ENCODE measurements at places on chromosomes 12 and 14.
A peak's percentile ranks its signal among the peaks of the same experiment; 100 is the strongest.

- DNase-seq = no peak
These were observed 1683.8 kb upstream of the SEL1L start for GRCh38 chr14:83217492-83217891.

- DNase-seq = no peak
These were observed 114.5 kb downstream of the RPAP3 start for GRCh38 chr12:47591361-47591791.

- DNase-seq = no peak
These were observed 164.9 kb downstream of the DYRK2 start for GRCh38 chr12:67813456-67813904.

DNA sequence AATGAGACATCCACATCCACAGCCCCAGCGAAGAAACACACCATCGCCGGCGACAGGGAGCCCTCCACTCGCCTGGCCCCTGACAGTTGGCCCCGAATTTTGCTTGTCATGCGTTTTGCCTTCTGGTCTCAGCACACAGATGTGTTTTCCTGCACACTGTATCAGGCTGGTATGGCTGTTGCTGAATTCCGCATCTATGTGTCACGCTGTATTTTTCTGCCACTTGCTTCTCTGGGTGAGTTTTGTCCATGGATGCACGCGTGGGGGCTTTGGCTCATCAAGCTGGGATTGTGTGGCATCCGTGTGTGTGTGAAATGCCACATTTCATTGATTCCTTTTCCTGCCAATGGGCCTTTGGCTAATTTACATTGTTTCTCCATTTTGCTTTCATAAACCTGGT lies 26.5 kb downstream of the ARL6IP4 start:
- DNase-seq = no peak

DNA sequence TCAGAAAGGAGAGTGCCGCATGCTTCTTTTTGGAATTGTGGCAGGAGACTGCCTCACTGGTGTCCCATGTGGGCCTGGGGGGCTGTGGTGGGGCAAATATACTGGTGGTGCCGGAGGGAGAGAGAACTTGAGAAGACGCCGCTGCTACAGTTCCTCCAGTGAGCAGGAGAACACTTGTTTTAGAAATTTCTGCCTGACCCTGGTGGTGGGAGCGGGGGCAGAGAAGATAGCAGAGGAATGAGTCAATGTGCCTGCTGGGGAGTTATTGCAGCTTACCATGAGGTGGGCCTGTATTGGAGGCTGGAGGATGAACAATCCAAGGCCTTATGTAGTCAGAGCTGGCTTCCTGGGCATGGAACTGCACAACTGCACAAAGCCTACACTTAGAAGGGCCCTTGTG lies 211.8 kb downstream of the SNAPC1 start:
- DNase-seq = no peak

- no peak for DNase-seq
These were observed 21.2 kb downstream of the ZBTB42 start for GRCh38 chr14:104821971-104822608.

- no peak for DNase-seq
These were observed at the start of gene KCNJ8 for GRCh38 chr12:21774358-21775132. Gene KCNJ8, minus strand, starts transcription at chr12:21774706. Its CDS starts 1,090 bp downstream, at chr12:21773616.

DNA sequence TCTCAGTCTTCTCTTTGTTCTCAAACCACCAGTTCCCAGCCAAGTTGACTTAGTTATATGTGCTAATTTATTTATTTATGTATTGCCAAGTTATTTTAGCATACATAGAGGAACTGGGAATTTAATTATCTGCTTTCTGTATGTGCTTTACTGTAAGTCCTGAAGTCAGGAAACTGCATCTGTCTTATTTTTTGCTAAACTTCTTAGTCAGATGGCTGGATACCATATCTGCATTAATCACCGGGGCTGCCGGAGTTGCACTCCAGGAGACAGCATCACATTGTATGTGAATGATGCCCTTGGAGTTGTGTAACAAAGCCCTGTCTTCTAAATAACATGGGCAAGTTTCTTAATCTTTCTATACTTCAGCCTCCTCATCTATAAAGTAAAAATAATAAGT lies 96.2 kb downstream of the MON2 start:
- no peak for DNase-seq

GRCh38 chr12:29534935-29535334 lies 37.4 kb upstream of the OVCH1 start:
- no peak for DNase-seq

GRCh38 chr14:68133856-68134255 lies 314.3 kb downstream of the RAD51B start:
- no peak for DNase-seq

DNA sequence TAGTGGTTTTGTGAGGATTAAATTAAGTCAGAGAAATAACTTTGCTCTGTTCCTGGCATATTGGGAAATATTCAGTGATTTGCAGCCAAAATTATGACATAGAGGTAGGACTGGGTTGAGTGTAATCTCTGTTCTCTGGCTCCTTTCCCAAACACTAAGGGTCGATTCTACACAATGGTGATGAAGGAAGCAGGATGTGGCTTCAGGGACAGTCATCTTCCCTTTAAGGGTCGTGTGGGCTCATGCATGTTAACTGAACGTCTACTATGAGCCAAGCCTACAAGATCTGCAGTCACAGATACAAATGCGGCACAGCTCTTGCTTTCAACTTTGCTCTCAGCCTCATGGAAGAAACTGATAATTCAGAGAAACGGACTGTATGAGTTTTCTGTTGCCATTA lies 381.6 kb downstream of the VRK1 start:
- no peak for DNase-seq

GRCh38 chr12:28938581-28939235 lies 210.4 kb upstream of the FAR2 start:
- DNase-seq = no peak

DNA sequence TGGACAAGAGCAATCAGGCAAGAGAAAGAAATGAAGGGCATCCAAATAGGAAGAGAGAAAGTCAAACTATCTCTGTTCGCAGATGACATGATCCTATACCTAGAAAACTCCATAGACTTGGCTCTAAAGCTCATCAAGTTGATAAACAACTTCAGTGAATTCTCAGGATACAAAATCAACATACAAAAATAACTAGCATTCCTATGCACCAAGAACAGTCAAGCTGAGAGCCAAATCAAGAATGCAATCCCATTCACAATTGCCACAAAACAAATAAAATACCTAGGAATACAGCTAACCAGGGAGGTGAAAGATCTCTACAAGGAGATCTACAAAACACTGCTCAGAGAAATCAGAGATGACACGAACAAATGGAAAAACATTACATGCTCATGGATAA lies 417.5 kb upstream of the ATP2B1 start:
- DNase-seq = no peak

DNA sequence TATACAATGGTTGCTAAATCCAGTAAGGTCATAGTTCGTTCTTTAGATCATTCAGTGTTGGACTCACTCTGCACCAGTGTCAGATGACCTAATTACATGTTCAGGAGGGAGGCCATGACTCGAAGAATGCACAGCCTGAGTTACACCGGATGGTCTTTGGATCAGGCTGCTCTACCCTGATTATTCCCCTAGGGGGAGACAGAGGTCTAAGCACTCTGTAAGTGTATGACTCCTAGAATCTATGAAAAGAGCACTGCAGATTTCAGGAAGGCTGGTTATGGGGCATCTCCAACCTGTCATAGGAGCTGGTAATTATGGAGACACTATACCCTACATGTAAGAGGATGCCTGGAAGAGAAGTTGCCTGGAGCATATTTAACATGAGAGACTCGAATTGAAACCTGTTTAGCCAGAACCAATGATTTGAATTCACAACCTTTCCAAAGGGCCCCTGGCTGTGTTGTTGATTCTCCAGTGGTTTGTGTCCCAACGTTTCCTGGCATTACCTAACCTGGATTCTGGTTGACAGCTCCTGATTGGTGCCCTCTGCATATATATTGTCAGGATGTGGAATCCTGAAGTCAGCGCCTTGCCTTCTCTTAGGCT lies at the start of gene MUCL1:
TSS of gene MUCL1 (plus strand) at position 584 of the 606 bp plus-strand sequence. CDS start 67 bp downstream, outside the sequence.
- peak; percentile 68 for DNase-seq

- no peak for DNase-seq
These were observed 663.8 kb upstream of the FOXG1 start for GRCh38 chr14:28102814-28103213.

DNA sequence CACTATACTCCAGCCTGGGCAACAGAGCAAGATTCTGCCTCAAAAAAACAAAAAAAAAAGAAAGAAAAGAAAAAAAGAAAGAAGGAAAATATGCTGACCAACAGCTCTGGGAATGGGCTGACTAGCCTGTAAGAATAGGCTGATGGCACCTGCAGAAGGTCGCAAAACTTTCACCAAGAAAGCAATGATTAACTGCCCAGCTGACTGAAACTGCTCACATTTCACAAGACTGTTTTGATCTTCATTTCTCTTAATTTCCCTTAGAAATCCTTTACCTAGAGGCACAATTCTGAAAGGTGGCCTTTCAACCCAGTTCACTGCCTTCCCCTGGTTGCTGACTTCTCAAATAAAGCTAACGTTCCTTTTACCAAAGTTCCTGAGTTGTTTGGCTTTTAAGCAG lies 12.4 kb downstream of the BEST3 start:
- no peak for DNase-seq

DNA sequence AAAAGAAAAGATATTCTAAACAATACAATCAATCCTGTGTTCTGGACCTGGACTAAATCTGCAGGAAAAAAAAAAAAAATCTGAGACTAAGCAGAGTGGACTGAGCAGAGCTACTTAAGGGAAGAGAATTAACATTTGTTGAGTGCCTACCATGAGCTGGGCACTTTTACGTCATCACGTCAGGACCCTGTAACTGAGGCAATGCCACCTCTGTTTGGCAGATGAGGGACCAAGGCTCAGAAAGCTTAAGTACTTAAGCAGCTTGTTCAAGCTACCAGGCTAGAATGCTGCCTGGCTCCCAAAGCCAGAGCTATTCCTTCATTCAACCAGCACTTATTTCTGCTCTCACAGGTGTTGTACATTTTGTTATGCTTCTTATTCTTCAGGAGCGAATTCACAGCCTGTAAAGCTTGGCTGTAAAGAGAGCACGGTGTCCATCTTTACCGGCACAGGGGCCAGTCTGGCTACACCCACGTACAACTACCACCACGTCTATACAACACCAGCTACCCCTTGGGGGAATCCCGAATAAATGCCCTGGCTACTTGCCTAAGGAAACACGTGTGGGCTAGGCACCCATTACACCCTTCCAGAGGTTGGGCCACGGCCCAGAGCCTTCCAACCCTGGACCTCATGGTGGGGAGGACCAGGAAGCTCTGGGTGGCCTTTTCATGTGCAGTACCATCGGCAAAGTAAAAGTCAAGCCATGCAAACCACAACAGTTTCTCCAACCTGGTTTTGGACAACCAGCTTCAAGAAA lies 27.0 kb downstream of the TMCC3 start:
- no peak for DNase-seq

- DNase-seq = no peak
These were observed 70.8 kb downstream of the POLR3B start for GRCh38 chr12:106428384-106428783.

DNA sequence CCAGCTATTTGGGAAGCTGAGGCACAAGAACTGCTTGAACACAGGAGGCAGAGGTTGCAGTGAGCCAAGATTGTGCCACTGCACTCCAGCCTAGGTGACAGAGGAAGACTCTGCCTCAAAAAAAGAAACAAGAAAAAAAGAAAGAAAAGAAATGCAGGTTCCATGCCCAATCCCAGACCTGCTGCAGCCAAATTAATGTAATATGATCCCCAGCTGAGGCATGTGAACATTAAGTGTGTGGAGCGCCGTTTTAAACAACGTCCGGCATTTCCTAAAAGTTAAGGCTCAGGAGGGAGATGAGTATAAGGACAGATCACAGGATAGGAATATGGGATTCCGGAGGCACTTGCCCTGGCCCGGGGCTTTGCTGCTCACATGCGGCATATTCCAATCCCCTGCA lies 162.9 kb downstream of the KSR2 start:
- no peak for DNase-seq

DNA sequence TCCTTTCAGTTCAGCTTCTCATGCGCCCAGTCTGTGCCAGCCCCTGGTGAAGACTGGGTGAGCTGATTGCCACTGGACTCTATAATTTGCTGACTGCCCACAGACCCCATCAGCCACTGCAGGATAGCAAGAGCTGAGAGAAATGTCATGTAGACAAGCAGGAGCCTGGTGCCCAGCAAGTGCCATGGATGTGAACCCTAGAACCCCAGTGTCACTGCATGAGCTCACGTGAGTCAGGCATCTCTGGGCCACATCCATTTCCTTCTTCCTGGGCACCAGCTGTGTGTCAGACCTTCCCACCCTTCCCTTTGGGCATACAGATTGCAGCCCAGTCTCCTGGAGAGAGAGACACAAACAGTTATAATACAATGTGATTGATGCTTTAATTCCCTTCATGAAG lies 73.8 kb downstream of the NTF3 start:
- no peak for DNase-seq

GRCh38 chr14:21103411-21103709 lies 2.5 kb downstream of the TMEM253 start:
- DNase-seq = no peak

- peak; percentile 62 for DNase-seq
These were observed 17.6 kb upstream of the PLEKHH1 start for GRCh38 chr14:67515386-67516079.

- no peak for DNase-seq
These were observed 92.9 kb downstream of the FAR2 start for GRCh38 chr12:29241821-29242591.

DNA sequence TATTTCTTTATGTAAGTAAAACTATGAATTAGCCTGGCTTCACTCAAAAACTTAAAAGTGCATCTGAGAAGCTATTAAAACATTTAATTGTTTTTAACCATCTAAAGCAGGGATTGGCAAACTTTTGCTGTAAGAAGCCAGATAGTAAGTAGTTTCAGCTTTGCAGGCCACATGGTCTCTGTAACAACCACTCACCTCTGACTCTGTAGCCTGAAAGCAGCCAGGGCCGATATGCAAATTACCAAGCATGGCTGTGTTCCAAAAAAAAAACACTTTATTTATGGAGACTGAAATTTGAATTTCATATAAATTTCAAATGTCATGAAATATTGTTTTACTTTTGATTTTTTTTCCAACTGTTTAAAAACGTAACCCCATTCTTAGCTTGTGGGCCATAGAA lies 95.3 kb downstream of the CIT start:
- no peak for DNase-seq

DNA sequence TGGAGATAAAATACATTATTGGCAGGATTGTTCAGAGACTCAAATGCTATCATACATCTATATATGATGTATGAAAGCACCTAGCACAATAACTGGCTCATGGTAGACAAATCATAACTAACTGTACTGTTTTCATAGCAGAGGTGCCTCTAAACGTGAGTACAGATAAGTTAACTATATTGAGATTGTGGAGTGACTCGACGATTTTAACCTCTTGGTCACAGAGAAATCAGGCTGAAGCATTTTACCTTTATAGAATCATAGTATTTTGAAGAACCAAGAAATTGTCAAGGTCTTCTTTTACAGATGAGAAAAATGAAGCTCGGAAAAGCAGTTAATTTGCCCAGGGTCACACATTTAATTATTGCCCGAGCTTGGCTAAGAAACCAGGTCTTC lies 666 bp upstream of the DERA start:
- no peak for DNase-seq

- no peak for DNase-seq
These were observed 212.5 kb downstream of the CHST11 start for GRCh38 chr12:104669089-104669721.

Data from B cell (primary cell).